ENCODE measurements at places on chromosomes 3 and 15. TPM values are rescaled to one million over a fixed set of nuclear protein-coding genes. Genes with fewer than 3 reads are reported as not detected.

ACKR2 gene
- 1.5 TPM for total RNA-seq

RLBP1 gene
- not detected for total RNA-seq

TUSC7 gene
- total RNA-seq = not detected

FGF7 gene
- not detected for total RNA-seq

CKMT1B gene
- total RNA-seq = 0.34 TPM

Measured in activated naive CD4-positive, alpha-beta T cell treated with anti-CD3 and anti-CD28 coated beads, Interleukin-2, amount 50 U/mL, for 72 hours (primary cell).